KG1 (cell line): ENCODE measurements at places on chromosomes 4 and X.

DNA sequence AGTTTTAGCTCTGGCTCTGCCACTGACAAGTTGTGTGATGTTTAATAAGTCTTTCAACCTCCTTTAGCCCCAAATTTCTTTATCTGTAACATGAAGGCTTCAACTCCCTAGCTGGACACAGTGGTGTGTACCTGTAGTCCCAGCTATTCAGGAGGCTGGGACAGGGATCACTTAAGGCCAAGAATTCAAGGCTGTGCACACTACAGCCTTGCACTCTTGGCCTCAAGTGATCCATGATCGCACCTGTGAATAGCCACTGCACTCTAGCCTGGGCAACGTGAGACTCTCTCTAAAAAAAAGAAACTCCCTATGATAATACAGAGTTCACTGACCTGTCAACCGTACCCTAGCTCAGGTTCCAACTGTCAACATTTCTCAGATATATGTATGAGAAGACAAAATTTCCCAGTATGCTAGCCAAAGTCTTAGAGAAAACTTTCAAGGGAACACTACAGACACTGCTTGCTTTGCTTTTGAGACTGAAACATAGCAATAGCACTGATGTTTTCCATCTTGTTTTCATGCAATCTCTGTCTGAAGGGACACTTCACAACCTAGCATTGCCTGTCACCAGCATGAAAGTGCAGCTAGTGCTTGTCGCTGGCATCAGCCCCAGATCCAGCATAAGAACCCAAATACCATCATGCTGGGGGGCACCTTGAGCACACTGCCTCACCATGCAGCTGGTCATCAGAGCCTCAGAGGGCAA lies 51.6 kb upstream of the PTPN13 start:
- DNase-seq = no peak

GRCh38 chr4:75779105-75779757 lies 54.9 kb downstream of the USO1 start:
- DNase-seq = no peak

DNA sequence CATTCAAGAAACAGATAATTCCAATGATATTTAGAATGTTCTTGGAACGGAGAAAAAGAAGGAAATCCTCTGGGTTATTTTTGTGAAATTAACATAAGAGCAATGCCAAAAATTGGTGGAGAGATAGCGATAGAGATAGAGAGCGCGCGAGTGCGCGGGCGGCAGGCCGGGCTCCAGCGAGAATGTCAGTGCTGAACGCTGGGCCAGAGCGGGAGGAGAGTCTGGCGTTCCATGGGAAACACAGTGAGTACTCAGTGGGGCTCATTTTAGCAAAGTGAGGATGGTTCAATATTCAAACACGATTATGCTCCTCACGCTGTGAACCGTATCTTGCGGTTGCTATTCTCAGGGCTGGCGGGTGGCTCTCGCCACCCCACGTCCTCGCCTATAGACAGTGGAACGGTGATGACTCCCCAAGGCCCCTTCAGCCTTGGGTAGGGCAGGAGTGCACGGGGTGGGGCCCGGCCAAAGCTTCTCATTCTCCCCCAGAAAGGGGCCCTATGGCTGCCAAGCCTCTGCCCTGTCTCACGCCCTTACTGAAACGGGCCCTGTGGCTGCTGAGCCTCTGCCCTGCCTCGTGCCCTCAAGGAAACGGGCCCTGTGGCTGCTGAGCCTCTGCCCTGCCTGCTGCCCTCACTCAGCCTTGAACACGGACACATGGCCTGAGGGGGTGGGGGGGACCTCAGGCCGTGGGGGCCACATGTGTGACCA lies 16.9 kb downstream of the CPLX1 start:
- DNase-seq = no peak

DNA sequence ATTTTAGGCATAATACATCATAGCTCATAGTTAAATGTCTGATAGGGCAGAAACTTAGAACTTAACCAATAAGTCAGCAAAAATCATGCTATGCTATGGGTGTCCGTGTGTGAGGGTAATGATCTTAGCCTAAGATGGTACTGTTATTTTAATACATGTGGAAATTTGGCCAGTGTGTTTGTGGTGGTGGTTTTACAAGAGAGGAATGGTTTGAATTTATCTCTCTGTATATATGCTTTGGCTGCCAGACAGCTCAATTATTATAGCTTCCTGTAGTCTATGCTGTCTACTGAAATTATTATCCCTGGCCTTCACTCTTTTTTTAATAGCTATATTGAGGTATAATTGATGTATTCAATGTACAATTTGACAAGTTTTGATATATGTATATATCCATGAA lies 21.3 kb downstream of the ZNF330 start:
- DNase-seq = no peak

GRCh38 chr4:122912810-122913575 lies 9.4 kb downstream of the NUDT6 start:
- no peak for DNase-seq
